ENCODE measurements at places on chromosomes 7 and 10. TPM values are rescaled to one million over a fixed set of nuclear protein-coding genes. Genes with fewer than 3 reads are reported as not detected.

ADRB1 gene
- not detected for total RNA-seq

GPR26 gene
- total RNA-seq, result not detected

ELN gene
- total RNA-seq, result 2.2 TPM

SCIN gene
- total RNA-seq, result not detected

- DNase-seq, result no peak
Measured at GRCh38 chr7:100547872-100548271, 8.9 kb downstream of the AGFG2 start.

DNA sequence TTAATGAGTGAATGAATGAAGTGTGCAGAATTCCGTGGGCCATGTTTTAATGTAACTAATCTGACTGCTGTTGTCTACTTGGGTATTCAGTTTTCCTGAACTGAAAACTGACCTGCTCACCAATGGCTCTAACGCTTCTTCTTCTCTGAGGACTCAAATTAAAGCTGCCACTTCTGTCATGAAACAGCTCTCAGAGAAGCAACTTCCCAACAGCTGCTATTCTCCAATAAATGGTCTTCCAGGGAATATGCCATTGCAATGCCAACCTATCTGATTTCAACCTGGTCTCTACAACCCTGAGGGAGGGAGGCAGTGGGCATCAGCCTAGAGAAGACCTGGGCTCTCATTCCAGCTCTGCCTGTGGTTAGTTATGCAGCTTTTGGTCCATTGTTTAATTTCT, 69.4 kb downstream of the FRMD4A start:
- no peak for DNase-seq

DNA sequence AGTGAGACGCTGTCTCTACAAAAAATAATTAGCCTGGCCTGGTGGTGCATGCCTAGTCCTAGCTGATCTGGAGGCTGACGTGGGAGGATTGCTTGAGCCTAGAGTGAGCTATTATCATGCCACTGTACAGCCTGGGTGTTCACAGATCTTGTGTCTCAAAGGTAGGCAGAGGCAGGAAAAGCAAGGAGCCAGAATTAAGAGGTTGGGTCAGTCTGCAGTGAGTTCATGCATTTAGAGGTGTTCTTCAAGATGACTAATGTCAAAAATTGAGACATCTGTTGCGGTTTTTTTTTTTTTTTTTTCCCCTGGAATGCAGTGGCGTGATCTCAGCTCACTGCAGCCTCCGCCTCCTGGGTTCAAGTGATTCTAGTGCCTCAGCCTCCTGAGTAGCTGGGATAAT, 5.4 kb downstream of the PPIA start:
- peak; percentile 37 for DNase-seq

GRCh38 chr7:17307969-17308648, 9.7 kb downstream of the AHR start:
- DNase-seq, result no peak

DNA sequence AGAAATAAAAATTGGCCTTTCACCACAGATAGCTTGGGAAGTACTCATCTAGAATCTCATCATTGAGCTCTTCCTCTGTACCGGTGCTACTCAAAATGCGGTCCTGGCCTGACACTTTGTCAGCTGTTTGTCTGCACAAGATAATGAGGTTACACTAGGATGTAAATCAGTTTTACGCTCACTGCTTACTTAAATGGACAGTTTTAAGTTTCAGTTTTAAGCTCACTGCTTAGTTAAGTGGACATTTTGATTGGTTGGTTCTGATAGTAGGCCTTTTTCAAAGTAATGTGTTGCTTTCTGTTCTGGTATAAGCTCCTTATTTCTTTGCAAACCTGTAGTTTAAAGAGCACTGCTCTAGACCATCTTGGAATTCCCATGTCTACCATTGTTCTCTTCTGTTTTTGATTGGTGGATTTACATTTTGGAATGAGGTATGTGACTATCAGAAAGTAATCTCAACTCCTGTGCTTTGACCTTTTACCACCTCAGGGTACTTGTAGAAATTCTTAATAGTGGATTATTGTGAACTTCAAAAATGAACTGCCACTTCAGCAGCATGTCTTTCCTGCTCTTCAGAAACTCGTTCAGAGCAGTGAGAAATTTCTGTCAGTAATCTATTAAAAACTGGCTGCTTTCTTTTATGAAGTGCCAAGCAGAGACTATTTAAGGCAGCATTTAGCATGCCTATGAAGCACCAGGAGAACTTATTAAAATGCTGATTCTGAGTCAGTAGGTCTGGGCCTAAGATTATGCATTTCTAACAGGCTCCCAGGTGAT, 55.0 kb downstream of the C1GALT1 start:
- no peak for DNase-seq

GRCh38 chr10:73759512-73760115, 15.4 kb downstream of the SEC24C start:
- no peak for DNase-seq

DNA sequence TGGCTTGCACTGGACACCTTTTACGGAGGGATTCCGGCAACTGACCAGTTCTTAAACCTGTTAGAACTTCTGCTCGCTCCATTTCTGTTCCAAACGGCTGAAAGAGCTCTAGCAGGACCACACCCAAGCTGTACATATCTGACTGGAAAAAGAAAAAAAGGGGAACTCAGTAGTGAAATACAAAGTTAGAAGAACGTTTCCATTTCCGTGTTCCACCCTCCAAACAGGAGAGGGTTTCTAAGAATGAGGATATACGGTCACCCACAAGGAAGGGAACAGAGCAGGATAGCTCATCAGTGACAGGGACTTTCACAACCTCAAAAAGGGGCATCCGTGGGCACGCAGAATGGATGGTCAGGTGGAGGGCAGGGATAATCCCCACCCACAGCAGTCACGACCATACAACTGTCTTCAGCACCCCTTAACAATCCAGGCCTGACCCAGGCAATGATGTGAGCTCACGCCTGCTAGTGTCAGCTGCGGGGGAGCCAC, 4.3 kb upstream of the ANKRD61 start:
- DNase-seq, result no peak

- no peak for DNase-seq
Measured at GRCh38 chr10:23448323-23448722, 9.4 kb downstream of the OTUD1 start.

- DNase-seq, result no peak
Measured at GRCh38 chr7:45092931-45093235, 4.1 kb upstream of the NACAD start.

- peak; percentile 53 for DNase-seq
Measured at GRCh38 chr10:49564461-49565009, 25.6 kb upstream of the ERCC6 start.

- peak; percentile 5 for DNase-seq
Measured at GRCh38 chr10:123044391-123044790, 35.6 kb downstream of the ACADSB start.

All from IMR-90 (cell line).